Endothelial cell of umbilical vein (primary cell): ENCODE measurements at places on chromosomes 12 and 14. TPM values are rescaled to one million over a fixed set of nuclear protein-coding genes. Genes with fewer than 3 reads are reported as not detected.

GRCh38 chr14:20712904-20713303, 24.3 kb downstream of the ANG start:
- DNase-seq: no peak

GRCh38 chr14:99231161-99231849, 40.7 kb downstream of the BCL11B start:
- DNase-seq: no peak

GRCh38 chr12:91892081-91892855, 253.4 kb downstream of the BTG1 start:
- no peak for DNase-seq

- no peak for DNase-seq
Measured at GRCh38 chr12:102321305-102322082, 123.9 kb upstream of the PMCH start.

GRCh38 chr14:34243001-34243400, 219.0 kb downstream of the SPTSSA start:
- no peak for DNase-seq

GRCh38 chr12:57190037-57190436, 26.6 kb upstream of the NXPH4 start:
- DNase-seq: peak; percentile 29

DNA sequence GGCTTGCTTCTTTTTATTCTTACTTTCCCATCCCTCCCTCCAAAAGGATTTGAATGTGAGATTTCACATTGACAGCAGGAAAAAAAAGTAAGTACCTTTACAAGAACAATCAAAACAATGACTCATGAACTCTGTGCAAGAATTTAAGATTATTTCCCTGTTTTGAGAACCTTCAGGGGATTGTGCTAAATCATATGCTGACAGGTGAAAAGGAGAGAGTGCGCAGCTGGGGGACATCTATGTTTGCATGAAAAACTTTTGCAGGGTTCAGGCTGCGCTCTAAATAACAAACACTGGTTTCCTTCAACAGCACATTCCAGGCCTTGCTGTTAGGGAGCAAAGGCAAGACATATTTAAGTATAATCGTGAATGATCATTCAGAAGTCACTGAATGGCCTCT, 27.3 kb downstream of the RERG start:
- DNase-seq: peak; percentile 51

DNA sequence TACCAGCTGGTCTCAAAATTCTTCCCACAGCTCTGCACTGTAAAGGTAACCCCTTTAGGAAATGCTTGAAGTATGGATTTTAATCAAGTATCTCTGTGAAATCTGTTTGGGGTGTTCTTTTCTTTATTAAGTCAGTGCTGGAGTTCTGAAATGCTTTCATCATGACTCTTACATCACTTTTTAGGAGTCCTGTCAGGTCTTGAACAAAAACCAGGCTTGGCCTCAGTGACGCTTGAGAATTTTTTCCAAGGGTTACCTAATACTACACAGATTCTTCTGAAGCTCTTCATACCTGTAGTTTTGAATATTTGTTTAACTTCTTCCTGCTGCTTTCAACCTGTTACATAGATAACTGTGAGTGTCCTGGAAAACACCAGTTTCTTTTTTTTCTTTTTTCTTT, 47.0 kb upstream of the KCNH3 start:
- DNase-seq: no peak

DNA sequence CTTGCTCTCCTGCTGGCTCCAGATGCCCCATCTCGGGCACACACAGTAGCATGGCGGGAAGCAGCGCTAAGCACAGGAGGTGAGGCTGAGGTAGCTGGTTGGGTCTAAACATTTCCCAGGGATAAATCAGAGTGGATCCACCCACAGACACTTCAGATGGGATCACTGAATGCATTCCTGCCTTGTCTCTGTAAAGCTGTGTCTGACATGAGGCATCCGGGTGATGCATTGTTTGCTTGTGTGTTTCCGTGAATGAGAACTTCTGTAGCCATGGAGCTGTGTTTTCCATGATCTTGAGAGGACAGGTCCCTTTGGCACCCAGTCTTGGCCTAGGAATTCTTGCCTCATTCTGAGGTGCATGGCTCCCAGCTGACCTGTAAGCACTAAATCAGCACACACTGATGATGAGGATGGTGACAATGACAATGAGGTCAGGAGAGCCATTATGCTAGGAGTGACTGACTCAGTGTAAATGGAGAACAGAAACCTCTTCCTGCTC, 6.7 kb upstream of the KRT75 start:
- DNase-seq: no peak

DNA sequence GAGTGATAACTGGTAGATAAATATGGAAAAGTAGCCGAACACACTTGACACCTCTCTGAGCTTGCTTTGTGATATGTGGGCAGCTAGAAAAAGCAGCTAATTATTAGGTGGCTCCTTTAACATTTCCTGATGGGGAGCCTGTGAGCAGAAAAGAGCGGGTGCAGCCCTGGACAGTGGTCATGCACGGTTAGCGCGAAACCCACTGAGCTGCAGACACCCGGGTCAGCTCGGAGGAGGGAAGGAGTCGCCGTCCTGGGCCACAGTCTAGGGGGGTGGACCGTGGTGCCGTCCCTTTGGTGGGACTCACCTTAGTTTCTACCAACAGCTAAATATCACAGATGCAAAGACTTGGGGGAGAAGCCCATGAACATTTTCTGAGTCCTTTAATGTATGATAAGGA, 6.6 kb downstream of the COA8 start:
- DNase-seq: no peak

DNA sequence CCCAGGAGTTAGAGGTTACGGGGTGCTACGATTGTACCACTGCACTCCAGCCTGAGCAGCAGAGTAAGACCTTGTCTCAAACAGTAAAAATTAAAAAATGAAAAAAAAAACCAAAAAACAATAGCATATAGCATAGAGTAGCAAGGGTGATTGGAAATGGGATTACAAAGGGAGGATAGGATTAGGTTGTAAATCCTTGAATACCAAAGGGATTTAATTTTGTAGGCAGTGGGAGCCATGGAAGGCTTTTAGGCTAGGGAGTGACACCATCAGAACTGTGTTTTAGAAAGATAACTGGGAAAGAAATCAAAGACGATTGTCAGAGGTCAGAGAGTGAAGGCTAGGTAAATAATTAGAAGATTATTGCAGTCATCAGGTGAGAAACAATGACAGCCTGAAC, 2.8 kb upstream of the SGPP1 start:
- no peak for DNase-seq

DNA sequence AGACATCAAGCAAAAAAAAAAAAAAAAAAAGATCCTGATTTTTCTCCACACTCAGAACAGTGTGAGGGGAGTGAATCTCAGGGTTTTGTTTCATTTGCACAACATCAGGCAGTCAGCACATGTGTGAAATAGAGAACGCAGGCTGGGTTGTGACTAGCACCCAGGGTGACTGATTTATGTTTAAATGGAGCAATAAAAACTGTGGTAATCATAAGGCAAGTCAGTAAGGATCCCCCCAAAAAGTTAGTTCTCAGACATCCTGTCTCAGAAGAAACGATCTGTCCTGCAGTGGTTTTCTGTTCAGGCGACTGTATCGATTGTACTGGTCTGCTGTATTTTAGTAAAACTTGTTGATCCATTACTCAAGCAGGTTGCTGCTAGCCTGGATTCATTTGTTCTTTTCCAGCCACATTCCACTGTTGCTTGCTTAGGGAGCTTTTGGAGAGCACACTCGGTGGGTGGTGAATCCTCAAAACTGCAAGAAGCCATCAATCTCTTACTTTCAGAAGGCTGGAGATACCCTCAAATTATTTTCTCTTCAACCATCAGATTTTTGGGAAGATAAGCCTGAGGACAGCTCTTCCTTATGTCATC, 107.1 kb downstream of the DACT1 start:
- DNase-seq: no peak

GRCh38 chr14:31230573-31230958, 23.0 kb upstream of the HECTD1 start:
- no peak for DNase-seq

- peak; percentile 61 for DNase-seq
Measured at GRCh38 chr14:96104469-96105057, 65.4 kb downstream of the C14orf132 start.

DNA sequence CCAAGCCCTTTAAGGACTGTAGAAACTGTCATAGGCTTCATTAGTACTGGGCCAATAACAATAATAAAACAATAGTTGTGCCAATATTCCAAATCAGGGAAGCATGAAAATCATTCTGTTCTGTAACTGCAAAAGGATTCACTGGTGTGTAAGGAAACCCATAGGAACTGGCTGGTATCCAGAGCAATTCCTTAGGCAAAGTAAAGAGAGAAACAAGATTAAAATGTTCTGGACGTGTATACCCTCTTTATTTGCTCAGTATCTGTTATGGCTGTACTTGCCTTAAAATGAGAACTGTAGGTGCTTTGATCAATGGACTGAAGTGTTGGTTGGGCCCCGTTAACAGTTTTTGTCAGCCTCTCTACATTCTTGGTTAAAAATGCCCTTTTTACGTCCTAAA, 72.4 kb upstream of the STAC3 start:
- DNase-seq: no peak

DNA sequence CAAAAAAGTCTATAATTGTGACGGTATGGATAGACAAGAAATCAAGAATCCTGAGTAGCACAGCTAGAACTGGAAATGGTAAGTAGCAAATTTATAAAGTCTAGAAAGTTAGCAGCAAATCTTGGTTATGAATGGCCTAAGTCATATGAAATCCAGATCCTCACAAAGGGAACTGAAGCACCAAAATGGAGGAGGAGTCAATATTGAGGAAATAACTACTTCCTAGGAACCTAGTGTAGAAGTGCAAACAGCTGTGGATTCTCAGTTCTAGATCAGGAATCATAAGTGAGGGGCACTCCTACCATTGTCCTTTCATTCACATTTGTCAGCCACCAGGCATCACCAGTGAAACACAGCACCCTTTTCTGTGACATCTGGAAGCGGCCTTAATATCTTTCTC, 202.2 kb upstream of the DCN start:
- DNase-seq: no peak

- DNase-seq: peak; percentile 70
Measured at GRCh38 chr12:13211859-13212664, 15.5 kb downstream of the EMP1 start.

GRCh38 chr14:89179891-89180404, 237.1 kb downstream of the FOXN3 start:
- no peak for DNase-seq

GRCh38 chr12:99810718-99811593, 163.4 kb downstream of the GARIN6 start:
- peak; percentile 57 for DNase-seq

DNA sequence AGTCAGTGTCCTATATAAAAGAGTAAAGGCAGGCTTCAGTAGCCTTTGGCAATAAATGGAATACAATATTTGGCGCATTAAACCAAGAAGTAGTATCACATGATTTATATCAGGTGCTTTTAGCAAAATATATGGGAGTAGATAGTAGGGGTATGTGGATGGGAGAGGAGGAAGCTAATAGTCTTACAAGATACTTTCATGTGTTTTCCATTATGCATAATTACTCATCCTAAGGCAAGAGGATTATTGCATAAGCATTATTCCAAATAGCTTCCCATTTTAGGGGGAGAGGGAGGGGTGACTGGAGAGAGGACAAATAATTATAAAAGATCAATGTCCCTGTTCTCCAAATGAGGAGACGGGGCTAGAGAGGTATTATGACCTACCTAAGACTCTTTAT, 104.3 kb downstream of the DUSP6 start:
- no peak for DNase-seq

GRCh38 chr14:54771411-54772027, 131.1 kb downstream of the GCH1 start:
- DNase-seq: no peak

- DNase-seq: no peak
Measured at GRCh38 chr14:104803912-104804410, 3.1 kb downstream of the ZBTB42 start.

DNA sequence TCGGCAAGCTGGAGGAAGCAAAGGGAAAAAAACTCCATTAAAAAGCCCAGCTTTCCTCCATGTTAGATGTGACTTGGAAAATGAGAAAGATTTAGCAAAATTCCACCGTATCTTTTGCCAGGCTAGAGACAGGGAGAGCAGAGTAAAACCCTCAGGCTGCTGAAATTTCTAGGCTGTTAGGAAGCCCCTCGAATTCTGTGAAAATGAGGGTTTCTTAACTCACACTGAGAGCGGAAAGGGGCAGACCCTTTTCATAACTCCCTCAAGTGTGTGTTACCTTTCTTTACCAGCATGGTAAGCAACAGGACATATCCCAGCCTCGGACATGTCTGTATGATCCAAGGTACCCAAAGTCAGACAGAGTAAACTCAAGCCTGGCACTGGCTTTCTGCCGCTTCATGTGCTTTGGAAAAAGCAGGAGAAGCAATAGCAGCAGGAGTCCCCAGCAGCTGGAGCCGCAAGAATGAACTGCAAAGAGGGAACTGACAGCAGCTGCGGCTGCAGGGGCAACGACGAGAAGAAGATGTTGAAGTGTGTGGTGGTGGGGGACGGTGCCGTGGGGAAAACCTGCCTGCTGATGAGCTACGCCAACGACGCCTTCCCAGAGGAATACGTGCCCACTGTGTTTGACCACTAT, at the start of gene RHOJ:
Gene RHOJ, plus strand, starts transcription at position 37 of the 637 bp plus-strand sequence. Its CDS starts 427 bp downstream, at position 464.
- DNase-seq: no peak

DNA sequence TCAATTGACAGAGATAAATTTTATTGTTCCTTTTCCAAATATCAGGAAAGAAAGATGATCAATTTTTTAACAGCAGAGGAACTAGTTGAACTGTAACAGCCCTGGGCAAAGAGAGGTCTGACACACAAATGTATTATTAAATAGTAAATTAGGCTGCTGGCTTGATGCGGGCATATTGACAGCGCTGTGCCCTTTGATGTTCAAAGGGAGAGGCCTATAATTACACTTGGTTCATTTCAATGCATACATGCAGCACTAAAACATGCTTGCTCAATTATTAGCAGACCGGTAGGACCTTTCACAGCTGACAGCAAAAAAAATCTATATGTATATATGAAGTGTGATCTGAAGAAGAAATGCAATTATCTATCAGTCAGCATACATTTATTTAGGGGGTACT, 219.8 kb downstream of the SLC2A13 start:
- no peak for DNase-seq

DNA sequence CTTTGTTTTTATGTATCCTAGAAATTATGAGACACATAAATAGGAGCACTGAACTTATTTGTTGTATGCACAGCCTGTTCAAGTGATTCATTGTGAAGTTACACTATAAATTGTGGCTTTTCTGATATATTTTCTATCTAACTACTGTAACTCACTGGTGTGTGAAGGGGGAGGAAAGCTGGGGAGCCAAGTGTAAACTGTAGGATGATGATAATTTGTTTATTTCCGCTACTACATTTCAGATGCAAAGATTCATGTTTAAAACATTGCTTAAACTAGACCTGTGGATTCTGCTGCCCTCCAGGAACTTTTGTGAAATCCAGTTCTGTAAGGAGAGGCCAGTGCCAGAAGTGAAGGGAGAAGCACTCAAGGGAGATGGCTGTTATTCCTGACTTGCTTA, 3.3 kb downstream of the TMTC2 start:
- DNase-seq: no peak

GRCh38 chr12:25025951-25026490, 77.1 kb upstream of the BCAT1 start:
- DNase-seq: no peak

TTC5 gene
- total RNA-seq: 21.3 and 22.9 TPM in 2 replicates

SPX gene
- total RNA-seq: not detected in 2 replicates

CCDC175 gene
- total RNA-seq: not detected in 2 replicates

GALNT6 gene
- total RNA-seq: 38.3 and 39.2 TPM in 2 replicates

KRT82 gene
- total RNA-seq: not detected in 2 replicates

MUCL1 gene
- total RNA-seq: not detected in 2 replicates

ASIC1 gene
- total RNA-seq: 0.53 and 0.55 TPM in 2 replicates

RTL1 gene
- total RNA-seq: not detected in 2 replicates

TAS2R43 gene
- total RNA-seq: 0.88 and 1.8 TPM in 2 replicates
